ENCODE measurements at places on chromosomes 6 and 20.

DNA sequence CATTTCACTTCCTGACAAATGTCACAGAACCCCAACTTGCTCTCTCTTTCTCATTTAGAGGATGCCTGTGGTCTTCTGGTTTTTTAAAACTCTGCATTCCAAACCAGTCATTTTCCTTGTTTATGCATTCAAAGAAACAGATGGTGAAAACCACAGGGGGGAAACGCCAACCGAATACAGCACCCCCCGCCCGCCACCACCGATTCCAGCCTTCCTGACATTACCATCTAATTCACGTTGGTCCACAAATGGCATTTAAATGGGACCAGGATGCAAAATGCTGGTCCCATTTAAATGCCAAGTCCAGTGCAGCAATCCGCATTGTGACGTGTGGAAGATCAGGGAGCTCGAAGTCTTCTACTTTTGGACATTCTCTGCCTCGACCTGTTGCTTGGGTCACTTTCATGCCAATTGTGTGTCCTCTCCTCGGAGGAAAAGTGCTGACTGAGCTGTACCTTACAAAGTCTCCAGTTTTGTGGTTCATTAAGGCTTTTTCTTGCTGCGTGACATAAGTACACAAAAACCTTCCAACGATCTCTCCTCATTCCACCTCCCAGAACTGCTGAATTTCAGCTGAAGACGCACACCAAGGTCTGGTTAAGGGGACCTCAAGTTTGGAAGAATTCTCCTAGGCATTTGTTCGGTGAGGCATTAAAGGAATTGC lies 35.8 kb downstream of the NEDD9 start:
- DNase-seq, result peak; percentile 79

GRCh38 chr6:32941214-32941768 lies 463 bp upstream of the HLA-DMB start:
- no peak for DNase-seq

- DNase-seq, result no peak
Measured at GRCh38 chr20:35891375-35891774, 62.9 kb downstream of the SCAND1 start.

DNA sequence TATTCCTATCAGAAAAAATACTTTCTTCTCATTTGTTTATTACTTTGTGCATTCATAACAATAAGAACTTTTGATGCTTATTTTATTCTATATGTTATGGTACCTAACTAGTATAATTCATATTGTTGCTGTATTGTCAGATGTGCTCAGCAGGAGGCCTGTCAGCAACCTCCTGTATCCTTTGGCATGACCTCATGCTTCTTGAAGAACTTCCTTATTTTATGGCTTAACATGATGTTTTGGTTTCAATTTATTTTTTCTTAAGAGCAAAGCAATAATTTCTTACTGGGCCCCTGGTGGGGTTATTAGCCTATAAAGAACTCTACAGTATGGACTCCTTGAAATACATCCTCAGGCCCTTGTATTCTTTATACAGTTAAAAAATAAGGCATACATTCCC lies 17.3 kb downstream of the GGTLC1 start:
- DNase-seq, result no peak

DNA sequence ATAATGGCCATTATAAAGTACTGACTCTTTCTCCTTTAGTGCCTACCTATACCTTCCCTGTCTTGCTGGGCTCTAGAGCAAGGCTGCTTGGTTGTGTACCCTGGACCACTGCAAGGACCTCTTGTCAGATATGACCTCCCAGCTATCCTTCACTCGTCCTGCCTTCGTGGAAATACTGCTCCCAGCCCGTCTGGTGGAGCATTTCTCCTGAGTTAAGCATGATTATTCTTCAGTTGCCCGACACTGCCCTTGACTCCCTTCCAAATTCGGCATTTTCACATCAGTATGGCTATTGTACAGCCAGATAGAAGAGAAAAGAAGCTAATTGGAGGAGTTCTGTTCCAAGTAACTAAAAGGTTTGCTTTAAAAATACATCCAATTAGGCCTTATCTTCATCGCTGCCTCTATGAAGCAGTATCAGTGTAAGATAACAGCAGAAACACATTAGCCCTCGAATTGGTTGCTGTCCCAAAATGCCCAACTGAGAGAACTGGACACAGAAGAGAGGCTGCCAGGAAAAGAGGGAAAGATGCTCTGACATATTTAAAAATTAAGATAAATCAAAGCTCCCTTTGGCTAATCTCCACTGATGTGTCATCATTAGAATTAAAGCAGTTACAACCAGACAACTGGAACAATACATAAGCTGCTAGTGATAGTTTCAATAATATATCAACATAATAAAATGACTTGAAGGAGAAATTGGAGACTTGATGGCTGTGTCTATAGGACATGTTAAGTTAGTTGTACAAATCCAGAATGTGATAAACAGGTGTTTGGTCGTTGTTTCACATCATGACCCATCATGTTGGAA lies 54.4 kb downstream of the OPRM1 start:
- DNase-seq, result no peak

GRCh38 chr6:64815718-64816117 lies 891.3 kb downstream of the EYS start:
- no peak for DNase-seq

- DNase-seq, result no peak
Measured at GRCh38 chr6:116373300-116373699, 2.6 kb downstream of the DSE start.

GRCh38 chr6:8941577-8941976 lies 506.2 kb upstream of the SLC35B3 start:
- DNase-seq, result no peak

DNA sequence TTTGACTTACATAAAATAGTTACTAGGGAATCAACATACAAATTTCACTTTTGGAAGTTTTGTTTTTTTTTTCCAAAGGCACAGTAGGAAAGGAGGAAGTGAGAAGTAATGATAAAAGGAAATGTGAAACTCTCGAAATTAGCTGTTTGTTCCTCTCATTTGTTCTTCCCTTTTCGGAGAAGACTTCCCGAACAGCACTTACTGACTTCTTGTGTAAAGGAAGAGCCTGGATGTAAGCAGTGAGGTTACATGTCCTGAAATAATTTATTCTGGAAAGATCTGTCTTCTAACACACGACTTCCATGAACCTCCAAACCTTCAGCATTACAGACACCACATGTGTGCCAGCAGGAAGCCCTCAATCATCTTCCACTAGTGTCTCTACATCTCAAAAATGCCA lies 59.1 kb downstream of the KIF16B start:
- no peak for DNase-seq

DNA sequence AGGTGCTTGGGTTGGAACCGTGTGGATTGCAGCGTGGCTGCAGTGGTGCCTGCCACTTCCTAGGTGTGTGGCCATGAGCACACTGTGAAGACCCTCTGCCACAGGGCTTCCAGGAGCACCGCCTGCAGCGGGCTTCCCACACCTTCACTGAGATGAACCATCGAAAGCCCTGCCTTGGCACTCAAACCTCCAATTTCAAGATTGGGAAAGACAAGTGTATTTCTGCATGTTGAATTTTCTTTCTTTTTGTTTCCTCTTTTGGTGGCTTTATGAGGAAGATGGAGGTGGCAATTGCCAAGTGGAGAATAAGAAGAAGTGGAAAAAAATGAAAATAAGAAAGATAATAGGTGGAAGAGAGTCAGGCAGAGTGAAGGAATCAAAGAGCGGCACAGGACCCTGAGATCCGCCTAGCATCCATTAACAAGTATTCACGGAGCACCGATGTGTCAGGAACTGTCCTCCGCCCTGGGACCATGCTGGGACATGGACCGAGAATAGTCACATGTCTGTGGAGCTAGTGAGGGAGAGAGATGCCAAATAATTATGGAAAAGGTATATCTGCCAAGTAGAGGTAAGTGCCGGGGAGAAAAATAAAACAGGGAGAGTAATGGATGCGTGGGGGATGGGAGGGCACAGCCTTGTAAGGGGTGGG lies 159.9 kb downstream of the BCAS1 start:
- no peak for DNase-seq

DNA sequence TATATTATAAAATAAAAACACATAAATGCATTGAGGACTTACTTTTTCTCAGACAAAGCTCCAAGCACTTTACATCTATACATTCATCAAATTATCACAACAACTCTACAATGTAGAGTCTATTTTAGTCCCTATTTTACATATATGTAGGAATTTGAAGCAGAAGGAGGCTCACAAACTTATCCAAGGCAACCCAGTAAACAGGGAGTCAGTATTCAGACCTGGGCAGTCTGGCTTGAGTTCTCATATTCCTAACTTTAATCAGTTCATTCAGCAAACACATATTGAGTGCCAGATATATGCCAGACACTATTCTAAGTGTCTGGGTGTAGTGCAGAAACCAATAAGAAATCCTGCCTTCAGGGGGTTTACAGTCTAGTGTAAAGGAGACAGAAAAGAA lies 129.2 kb downstream of the C6orf58 start:
- no peak for DNase-seq

GRCh38 chr6:79630883-79631692 lies at the start of gene SH3BGRL2:
SH3BGRL2 (plus strand) TSS chr6:79631329; CDS start chr6:79631462, 133 bp downstream.
- DNase-seq, result no peak

GRCh38 chr6:13268913-13269518 lies 59.3 kb downstream of the TBC1D7 start:
- DNase-seq, result peak; percentile 34

GRCh38 chr20:16078172-16078898 lies 494.9 kb downstream of the KIF16B start:
- no peak for DNase-seq

DNA sequence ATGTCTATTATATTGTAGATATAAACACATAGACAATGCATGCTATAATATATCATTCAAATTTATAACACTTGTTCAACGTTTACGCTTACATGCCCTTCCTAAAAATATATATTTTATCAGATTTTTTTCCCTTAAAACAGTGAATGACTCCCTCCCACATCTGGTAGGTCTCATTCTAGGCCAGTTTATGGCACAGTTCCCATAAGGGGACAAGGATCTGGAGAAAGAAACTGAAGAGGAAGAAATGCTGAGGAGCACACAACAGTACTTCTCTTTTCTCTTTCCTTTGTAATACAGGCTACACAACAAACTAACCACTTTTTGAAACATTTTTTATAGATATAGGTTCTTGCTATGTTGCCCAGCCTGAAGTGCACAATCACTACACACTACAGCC lies 48.6 kb upstream of the RCAN2 start:
- no peak for DNase-seq

- DNase-seq, result no peak
Measured at GRCh38 chr20:51959066-51959542, 156.8 kb upstream of the SALL4 start.

Data from non-pigmented ciliary epithelial cell (primary cell).